ENCODE measurements at places on chromosomes 2 and 18.

DNA sequence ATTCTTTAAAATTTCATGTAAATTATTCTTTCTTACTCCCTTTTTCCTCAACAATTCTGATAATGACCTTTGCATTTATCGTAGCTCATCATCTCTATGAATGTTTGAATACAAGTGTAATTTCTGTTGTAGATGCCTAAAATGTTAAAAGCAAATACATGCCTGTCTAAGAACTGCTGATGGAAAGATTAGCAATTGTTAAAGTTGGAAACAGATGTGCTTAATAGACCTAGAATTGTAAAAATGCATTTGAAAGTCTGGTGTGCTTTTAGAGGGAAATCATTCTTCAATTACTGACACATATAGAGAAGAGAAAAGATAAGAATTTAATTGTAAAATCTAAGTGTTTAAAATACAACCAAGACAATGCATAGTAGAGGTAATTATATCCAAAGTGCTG, 50.4 kb downstream of the CCDC102B start:
- DNase-seq, result no peak

- no peak for DNase-seq
Observed at GRCh38 chr2:143885461-143885860, 634.5 kb downstream of the ZEB2 start.

DNA sequence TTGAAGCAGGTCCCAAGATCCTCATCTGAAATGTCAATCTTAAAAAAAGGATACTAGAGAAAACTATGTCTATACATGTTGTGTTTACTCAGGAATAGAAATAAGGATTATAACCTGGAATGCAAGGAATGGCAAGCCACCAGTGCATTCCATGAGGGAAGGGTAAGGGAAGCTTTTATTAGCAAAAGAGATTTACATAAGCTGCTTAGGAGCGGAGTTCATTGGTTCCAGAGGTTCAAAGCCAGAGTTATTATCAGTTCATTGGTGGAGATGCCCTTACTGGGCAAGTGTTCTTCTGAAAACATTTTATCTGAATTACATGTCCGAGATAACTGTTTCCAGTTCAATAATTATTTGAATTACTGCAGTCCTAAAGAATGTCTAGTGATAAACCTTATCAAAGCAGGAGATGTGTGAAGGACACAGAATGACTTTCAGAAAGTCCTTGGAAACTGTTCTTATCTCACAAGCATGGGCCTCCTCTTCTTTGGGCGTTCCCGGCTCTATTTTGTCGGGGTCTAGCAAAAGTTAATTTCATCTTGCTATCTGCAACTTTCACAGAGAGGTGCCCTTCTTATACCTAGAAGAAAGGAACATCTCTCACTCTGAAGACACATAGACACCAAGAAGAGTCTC, 23.5 kb downstream of the COMMD1 start:
- no peak for DNase-seq

DNA sequence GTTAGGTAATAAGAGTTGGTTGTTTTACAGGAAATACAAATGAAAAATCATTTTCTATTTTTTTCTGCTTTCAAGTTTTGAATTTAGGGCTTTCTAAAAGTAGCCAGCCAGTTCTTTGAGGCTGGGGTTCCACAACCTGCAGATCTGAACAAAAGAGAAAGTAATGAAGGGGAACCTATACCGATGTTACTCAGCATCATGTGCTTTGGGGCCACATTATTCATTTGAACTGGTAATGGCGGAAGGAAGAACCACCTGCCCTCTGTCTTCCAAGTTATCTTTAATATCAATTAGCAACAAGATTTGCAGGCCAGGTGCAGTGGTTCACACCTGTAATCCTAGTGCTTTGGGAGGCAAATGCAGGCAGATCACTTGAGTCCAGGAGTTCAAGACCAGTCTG, 12.9 kb upstream of the MRO start:
- no peak for DNase-seq

- DNase-seq, result no peak
Observed at GRCh38 chr2:236592821-236593220, 23.2 kb downstream of the ACKR3 start.

Measured in uterus (tissue), 4 donors.